Stimulated activated CD4-positive, alpha-beta T cell treated with anti-CD3 and anti-CD28 coated beads, Interleukin-15, amount 100 ng/mL, for 48 hours (primary cell): ENCODE measurements at places on chromosomes 1 and 21.
A peak's percentile ranks its signal among the peaks of the same experiment; 100 is the strongest.

GRCh38 chr1:220448217-220448616 lies 79.7 kb upstream of the MARK1 start:
- no peak for DNase-seq

- DNase-seq, result peak; percentile 89
These were observed 691 bp downstream of the SFPQ start for GRCh38 chr1:35192056-35192852.

DNA sequence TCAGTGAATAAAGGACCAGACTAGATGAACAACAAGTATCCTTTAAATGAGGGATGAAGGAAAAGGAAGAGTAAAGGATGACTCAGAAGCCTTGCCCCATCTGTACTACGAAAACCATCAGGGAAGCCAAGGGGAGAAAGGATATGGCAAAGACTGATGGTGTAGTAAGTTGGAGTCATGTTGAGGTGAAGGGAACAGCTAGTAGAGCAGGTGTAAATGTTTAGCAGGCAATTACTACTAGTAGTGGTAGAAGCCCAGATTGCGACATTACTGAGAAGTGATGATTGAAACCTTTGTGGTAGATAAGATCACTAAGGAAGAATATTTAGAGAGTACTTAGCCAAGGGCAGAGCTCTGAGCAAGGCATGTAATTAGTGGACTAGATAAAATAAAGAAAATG lies 84.0 kb downstream of the PHTF1 start:
- no peak for DNase-seq

DNA sequence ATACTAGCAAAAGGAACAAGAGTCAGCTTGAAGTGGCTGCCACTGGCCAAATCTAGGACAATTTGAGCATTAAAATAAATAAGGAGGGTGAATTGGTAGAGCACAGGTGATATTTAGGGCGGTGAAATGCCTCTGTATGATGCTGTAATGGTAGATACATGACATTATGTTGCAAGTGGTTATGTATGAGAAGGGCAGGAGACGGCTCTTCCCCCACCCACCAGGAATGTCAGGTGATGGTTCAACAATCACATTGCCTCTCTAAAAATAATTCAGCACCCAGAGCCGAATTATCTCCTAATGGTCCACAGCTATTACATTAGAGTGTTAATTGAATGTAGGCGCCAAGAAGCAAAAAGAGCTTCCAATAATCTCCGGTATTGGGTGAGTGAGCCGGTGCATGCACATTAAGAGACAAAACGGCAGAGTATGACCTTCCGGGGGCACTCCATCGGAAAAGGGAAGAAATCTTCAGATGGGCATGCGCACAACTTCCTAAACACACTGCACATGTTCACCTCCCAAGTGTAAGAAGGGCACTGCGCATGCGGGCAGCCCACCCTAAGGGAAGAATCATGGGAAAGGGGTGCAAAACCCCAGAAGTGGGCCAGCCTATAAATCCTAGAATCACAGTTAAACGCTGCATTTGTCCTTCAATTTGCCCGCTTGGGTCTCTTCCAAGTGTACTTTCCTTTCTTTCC lies 6.8 kb upstream of the IFNAR1 start:
- no peak for DNase-seq

GRCh38 chr1:175472464-175472863 lies 270.9 kb downstream of the TNR start:
- no peak for DNase-seq

GRCh38 chr1:219020386-219020785 lies 153.3 kb upstream of the LYPLAL1 start:
- no peak for DNase-seq

DNA sequence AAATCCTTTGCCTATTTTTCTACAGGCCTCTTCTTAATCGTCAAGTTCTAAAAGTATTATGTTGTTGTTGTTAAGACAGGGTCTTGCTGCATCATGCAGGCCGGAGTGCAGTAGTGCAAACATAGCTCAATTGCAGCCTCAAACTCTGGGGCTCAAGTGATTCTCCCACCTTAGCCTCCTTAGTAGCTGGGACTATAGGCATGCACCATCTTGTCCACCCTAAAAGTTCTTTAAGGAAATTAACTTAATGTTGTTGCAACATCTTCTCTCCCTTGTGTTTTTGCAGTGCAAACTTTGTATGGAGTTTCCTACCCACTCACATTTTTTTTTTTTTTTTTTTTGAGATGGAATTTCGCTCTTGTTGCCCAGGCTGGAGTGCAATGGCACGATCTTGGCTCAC lies 4.1 kb upstream of the VHLL start:
- DNase-seq, result no peak

DNA sequence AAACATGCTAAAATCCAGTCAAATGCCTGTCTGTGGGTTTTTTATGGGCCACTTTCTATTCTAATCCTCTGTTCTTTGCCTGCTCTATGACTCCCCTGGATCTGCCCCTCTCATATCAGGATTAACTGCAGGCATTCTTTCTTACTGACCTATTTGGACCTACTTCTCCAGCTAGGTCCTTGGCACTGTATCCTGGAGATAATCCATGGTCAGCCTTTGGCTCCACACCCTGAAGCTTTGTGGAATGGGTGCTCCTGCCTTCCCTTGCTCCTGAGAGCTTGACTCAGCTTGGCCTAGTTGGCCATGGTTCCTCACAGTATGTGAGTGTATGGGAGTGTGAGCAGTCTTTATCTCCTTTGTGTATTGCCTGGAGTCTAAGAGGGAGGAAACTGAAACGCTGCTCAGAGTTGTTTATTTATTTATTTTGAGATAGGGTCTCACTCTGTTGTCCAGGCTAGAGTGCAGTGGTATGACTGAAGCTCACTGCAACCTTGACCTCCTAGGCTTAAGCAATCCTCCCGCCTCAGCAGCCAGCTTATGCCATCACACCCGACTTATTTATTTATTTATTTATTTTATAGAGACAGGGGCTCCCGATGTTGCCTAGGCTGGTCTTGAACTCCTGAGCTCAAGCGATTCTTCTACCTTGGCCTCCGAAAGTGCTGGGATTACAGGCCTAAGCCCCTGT lies 28.7 kb upstream of the CDC14A start:
- DNase-seq, result no peak

DNA sequence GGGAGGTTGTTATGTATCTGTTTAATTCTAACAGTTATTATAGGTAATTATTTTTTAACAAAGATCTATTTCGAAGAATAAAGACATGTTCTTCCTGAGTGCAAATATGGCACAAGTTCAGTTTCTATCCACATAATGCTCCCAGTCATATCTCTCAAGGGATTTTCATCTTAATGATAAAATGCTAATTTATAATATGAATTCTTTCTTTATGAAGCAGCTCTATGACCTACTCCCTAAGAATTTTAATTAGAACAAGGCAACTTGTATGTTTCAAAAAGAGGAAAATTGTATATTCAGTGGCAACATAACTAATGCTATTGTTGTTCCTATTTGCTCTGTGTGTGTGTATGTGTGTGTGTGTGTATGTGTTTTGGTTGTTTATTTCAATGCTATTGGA lies 1222.1 kb upstream of the NCAM2 start:
- no peak for DNase-seq

- DNase-seq, result no peak
These were observed 16.2 kb downstream of the BTF3L4 start for GRCh38 chr1:52072291-52072690.

DNA sequence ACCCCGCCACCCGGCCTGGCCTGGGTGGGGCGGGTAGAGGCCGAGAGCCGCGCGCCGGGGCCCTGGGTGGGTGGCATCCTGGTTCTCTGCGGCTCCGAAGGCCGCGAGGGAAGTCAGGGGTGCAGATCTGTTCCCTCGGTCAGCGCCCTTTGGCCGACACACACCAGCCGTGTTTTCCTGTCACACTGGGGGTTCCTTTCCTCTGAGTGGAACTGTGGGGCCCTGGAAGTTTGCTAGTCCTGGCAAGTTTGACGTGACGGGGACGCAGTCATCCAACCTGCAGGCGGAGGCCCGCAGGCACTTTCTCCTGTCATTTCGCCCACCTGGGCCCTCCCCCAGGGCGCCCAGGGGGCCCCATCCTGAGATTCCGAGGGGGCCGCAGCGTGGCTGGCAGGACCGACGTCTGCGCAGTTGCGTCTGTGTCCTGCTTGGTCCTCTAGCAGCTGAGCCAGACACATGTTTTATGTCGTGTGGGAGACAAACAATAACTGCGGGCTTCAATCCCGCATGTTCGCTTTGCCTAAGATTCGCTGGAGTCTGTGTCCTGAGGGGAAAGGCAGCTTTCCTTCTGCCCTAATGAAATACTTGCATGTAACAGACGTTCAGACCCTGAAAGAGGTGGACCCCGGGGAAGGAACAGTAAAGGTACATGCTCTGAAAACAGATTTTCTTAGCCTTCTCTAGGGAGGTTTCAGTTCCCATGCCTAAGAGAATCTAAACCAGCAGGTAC lies 1.5 kb downstream of the FAM163A start:
- no peak for DNase-seq

DNA sequence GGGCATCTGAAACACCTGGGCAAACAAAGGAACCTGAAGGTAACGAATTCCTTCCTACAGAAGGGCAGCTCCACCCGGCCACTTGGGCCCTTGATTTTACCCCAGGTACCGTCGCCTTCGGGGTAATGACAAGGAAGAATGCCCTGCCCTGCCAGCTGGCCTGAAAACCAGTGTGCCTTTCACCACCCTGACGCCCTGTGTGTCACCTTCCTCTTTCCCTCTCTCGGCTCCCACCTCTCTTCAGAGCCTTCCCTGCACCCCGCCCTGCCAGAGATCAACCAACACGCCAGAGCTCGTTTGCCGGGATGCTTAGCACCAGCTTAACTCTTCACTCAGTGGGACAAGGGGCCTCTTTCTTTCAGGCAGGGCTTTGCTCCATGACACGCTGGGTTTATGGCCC lies 86.0 kb downstream of the SIM2 start:
- DNase-seq, result no peak
